T-helper 17 cell (primary cell): ENCODE measurements at places on chromosomes 5 and 9.

DNA sequence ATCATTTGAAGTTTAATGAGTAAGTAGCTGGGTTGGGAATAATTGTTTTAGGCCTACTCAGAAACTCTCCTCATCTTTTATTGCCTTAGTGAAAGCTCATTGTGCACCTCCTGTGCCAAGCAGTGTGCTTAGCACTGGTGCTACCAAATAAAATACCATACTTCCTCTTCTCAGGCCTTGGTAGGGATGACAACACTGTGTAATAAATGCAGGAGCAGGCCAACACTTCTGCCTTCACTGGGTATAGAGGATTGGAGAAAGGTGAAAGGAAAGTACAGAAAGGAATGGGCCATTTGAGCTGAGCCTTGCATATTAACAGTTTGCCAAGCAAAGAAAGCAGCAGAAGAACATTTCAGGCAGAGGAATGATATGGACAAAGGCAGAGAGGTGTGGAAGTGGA is 285.7 kb downstream of the NR3C1 start:
- no peaks in the 10 kb centered on the region for H3K27me3 ChIP-seq
- H3K36me3 ChIP-seq: peaks cover 7% of the 10 kb centered on the region
- DNase-seq: no peak
- H3K4me1 ChIP-seq: peaks cover 5% of the 10 kb centered on the region

DNA sequence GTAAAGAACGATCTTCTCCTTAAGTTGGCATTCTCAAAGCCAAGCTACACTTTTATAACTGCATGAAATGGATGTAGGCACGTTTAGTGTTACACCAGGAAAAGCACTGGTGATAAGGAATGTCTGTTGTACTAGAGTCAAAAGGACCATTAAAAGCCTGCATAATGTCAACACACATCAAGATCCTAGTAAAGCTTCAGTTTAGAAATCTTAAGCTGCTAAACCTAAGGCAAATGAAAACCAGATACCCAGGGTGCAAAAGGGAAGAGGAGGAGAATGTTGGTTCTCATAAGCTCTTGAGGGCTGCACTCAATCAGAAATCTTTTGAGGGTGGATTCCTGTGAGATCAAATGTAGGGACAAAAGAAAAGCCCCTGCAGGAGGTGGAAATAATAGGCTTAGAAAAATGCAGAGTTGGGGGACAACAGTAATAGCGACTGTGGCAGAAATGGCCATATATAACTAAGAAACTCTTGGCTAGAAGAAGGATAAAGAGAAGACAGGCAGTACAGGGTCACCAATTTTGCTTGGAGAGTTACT is 148.2 kb downstream of the FBXL17 start:
- H3K36me3 ChIP-seq: peaks cover 9% of the 10 kb centered on the region
- peaks cover 3% of the 10 kb centered on the region for H3K4me1 ChIP-seq
- no peaks in the 10 kb centered on the region for H3K27me3 ChIP-seq
- H3K4me3 ChIP-seq: no peak overlapping the region

GRCh38 chr9:34408173-34408572 is 31.5 kb upstream of the MYORG start:
- H3K27me3 ChIP-seq: no peaks in the 10 kb centered on the region
- no peak overlapping the region for H3K27ac ChIP-seq
- no peak for DNase-seq
- H3K36me3 ChIP-seq: peaks cover 7% of the 10 kb centered on the region

- H3K27me3 ChIP-seq: no peaks in the 10 kb centered on the region
- DNase-seq: no peak
- H3K27ac ChIP-seq: no peak overlapping the region
Measured at GRCh38 chr5:20833081-20833627, 845.2 kb upstream of the CDH18 start.

GRCh38 chr5:135398855-135399793 is at the start of gene MACROH2A1:
TSS of gene MACROH2A1 (minus strand) at chr5:135399231. CDS start at chr5:135389093, 10,138 bp downstream.
- peak within 1 kb of the TSS; percentile 89 for H3K27ac ChIP-seq
- peak; percentile 72 for DNase-seq
- H3K27me3 ChIP-seq: no peaks in the 10 kb centered on the region
- H3K4me3 ChIP-seq: peak within 1 kb of the TSS; percentile 89

- no peaks in the 10 kb centered on the region for H3K4me1 ChIP-seq
- peaks cover 2% of the 10 kb centered on the region for H3K36me3 ChIP-seq
- H3K27ac ChIP-seq: no peak overlapping the region
- no peak overlapping the region for H3K4me3 ChIP-seq
Measured at GRCh38 chr5:167771571-167771970, 519.9 kb upstream of the WWC1 start.

DNA sequence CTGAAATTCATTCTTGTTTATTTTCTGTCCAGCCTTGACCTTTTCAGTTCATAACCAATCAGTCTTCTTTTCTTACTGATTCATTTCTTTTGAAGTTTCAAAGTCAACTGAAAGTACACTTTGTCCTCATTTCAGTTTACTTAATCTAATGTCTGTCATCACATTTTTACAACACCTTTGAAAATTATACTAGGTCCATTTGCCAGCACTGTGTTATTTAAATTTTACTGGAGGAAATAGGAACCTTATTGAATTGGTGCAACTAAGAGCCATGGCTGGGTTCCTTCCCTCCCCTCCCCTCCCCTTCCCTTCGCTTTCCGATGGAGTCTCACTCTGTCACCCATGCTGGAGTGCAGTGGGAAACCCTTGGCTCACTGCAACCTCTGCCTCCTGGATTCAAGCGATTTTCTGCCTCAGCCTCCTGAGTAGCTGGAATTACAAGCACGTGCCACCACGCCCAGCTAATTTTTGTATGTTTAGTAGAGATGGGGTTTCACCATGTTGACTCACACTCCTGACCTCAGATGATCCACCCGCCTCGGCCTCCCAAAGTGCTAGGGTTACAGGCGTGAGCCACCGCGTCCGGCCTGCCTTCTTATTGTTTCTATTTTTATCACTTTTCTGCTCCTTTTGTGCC is 6.3 kb downstream of the RMI1 start:
- no peaks in the 10 kb centered on the region for H3K36me3 ChIP-seq
- H3K4me3 ChIP-seq: peak overlapping the region; percentile 36
- no peaks in the 10 kb centered on the region for H3K27me3 ChIP-seq
- H3K27ac ChIP-seq: no peak overlapping the region

GRCh38 chr5:82205005-82205404 is 73.1 kb downstream of the RPS23 start:
- H3K27ac ChIP-seq: no peak overlapping the region
- no peak overlapping the region for H3K4me3 ChIP-seq
- no peaks in the 10 kb centered on the region for H3K27me3 ChIP-seq
- H3K36me3 ChIP-seq: no peaks in the 10 kb centered on the region

GRCh38 chr9:91004992-91005391 is 203.4 kb downstream of the SYK start:
- peaks cover 9% of the 10 kb centered on the region for H3K27me3 ChIP-seq
- H3K4me1 ChIP-seq: no peaks in the 10 kb centered on the region
- H3K27ac ChIP-seq: no peak overlapping the region
- no peak for DNase-seq
- no peaks in the 10 kb centered on the region for H3K36me3 ChIP-seq
- H3K4me3 ChIP-seq: no peak overlapping the region

DNA sequence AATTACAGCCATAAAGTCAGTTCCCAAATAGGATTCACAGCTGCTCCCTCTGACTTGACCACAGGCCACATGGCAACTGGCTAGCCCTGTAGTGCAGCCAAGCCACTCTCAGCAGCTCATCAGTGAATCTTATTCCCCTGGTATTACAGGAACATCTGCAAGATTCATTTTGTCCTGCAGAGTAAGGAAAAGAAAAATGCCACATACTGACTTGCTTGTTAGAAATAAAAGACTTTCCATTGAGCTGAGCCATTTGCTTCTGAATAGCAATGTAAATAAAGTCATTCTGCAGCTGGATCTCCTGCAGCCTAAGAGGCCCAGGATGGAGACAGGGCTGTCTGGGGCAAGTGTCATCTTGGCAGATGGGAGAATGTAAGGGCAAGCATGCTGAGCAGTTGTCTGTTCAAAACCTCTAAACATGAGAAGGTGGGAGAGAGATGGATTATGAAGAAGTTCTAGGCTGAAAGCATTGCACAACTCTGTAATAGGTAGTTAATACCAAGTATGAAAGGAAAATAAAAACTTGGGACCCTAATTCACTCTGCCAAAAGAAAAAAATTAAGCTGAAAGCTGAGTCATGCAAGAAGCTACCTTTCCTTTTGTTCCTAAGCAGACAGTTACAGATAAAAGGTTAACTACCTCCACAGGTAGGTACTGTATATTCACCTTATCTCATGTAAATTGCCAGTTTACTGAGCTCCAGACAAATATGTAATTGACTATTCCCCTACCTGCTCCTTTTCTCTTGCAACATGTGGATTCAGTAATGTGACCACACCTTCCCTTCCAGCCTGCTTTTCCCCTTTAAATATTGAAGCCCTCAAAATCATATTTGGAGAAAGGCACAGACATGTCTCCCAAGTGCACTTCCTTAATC is 244.4 kb upstream of the RAI14 start:
- DNase-seq: no peak
- peaks cover 24% of the 10 kb centered on the region for H3K27me3 ChIP-seq
- no peaks in the 10 kb centered on the region for H3K36me3 ChIP-seq
- no peaks in the 10 kb centered on the region for H3K4me1 ChIP-seq

DNA sequence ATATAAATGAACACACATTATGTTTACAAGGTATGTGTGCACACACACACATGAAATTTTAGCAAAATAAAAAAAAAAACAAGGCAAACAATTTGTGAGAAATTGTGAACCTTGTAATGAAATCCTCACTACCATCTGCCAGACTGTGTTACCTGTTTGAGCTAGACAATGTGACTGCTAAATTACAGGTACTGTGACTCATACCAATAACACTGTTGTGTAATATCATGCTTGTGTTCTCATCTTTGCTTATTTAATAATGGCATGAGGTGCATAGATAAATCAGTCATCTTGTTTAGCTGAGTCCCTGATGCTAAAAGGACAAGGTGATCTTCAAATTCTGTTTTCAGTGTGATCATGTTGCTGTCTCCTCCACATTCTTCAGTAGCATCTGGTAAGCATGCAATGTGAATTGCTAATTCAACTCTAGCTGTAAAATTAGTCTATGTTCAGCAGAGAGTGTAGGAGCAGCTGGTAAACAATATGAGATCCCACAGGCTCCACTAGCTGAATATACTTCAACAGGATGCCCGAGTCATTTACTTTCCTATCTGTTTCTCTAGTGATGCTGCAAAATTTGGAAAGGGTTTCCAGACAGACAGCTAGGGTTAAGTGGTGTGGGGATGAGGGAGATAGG is 966.3 kb upstream of the C9orf72 start:
- H3K27ac ChIP-seq: no peak overlapping the region
- no peaks in the 10 kb centered on the region for H3K27me3 ChIP-seq
- DNase-seq: no peak

- no peak for DNase-seq
- H3K4me1 ChIP-seq: no peaks in the 10 kb centered on the region
- H3K4me3 ChIP-seq: no peak overlapping the region
Measured at GRCh38 chr5:11525020-11525419, 379.2 kb downstream of the CTNND2 start.

DNA sequence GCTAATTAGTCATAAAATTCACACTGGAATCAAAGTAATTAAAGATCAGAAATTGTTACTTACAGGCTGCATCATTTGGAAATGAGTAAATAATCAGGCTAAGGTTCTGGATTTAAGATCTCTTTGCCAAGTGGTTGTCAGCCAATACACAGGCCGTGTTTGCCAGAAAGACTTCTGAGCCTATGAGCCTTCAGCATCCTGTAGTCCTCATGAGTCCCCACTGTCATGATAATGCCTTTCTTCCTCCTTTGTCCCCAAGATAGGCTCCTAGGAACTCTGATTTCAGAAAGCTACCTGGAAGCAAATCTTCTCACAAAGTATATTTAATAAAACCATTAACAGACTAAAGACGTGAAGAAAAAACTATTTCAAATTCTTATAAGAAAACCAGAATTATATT is 810.5 kb downstream of the DNAH5 start:
- H3K27ac ChIP-seq: no peak overlapping the region
- DNase-seq: no peak
- no peaks in the 10 kb centered on the region for H3K4me1 ChIP-seq
- H3K4me3 ChIP-seq: no peak overlapping the region
- no peaks in the 10 kb centered on the region for H3K36me3 ChIP-seq

GRCh38 chr9:99506747-99507348 is 284.8 kb downstream of the SEC61B start:
- H3K4me3 ChIP-seq: no peak overlapping the region
- no peaks in the 10 kb centered on the region for H3K4me1 ChIP-seq
- H3K27me3 ChIP-seq: peaks cover 9% of the 10 kb centered on the region
- DNase-seq: no peak
- no peak overlapping the region for H3K27ac ChIP-seq

GRCh38 chr9:77010527-77010926 is 8.9 kb upstream of the FOXB2 start:
- peaks cover 55% of the 10 kb centered on the region for H3K27me3 ChIP-seq
- no peak for DNase-seq
- H3K4me3 ChIP-seq: no peak overlapping the region
- no peak overlapping the region for H3K27ac ChIP-seq
- H3K36me3 ChIP-seq: no peaks in the 10 kb centered on the region

GRCh38 chr5:115948091-115948534 is 14.2 kb upstream of the LVRN start:
- no peaks in the 10 kb centered on the region for H3K4me1 ChIP-seq
- no peak for DNase-seq
- peaks cover 11% of the 10 kb centered on the region for H3K27me3 ChIP-seq
- peaks cover 2% of the 10 kb centered on the region for H3K36me3 ChIP-seq
- no peak overlapping the region for H3K27ac ChIP-seq

DNA sequence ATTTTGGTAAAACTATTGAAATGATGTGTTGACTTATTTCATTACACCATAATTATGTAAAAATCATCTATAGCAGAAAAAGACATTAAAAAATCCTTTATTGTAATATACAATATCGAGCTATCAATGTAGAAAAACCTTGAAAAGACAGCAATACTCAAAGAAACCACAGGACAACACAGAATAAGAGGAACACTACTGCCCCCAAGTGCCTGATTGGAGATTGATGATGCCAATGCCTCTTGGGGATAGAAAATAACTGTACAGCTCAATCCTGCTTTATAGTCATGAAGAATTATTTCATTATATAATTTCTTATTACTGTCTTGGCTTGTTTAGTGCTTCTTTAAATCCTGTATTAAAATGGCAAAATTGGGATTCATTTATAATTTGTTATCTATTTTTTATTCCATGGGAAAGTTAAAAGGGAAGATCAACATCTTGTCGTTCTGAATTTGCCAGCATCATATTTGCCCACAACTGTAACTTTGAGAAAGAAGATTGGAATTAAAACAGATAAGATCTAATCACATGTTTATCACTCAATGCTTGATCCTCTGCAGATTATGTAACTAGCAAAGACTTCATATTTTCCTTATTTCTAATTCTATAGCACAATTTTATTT is 337.5 kb downstream of the CDH9 start:
- no peak overlapping the region for H3K4me3 ChIP-seq
- H3K36me3 ChIP-seq: no peaks in the 10 kb centered on the region
- H3K4me1 ChIP-seq: no peaks in the 10 kb centered on the region
- no peaks in the 10 kb centered on the region for H3K27me3 ChIP-seq

GRCh38 chr5:54553659-54554207 is 36.2 kb downstream of the SNX18 start:
- H3K4me3 ChIP-seq: no peak overlapping the region
- no peaks in the 10 kb centered on the region for H3K27me3 ChIP-seq
- peaks cover 6% of the 10 kb centered on the region for H3K4me1 ChIP-seq
- H3K27ac ChIP-seq: no peak overlapping the region

- H3K27me3 ChIP-seq: no peaks in the 10 kb centered on the region
- H3K4me1 ChIP-seq: peaks cover 3% of the 10 kb centered on the region
- H3K27ac ChIP-seq: no peak overlapping the region
- no peak for DNase-seq
- no peak overlapping the region for H3K4me3 ChIP-seq
- H3K36me3 ChIP-seq: peaks cover 4% of the 10 kb centered on the region
Measured at GRCh38 chr9:8052991-8053390, 253.4 kb upstream of the DMAC1 start.

- H3K36me3 ChIP-seq: no peaks in the 10 kb centered on the region
- H3K27ac ChIP-seq: peak overlapping the region; percentile 48
- H3K27me3 ChIP-seq: no peaks in the 10 kb centered on the region
- peaks cover 15% of the 10 kb centered on the region for H3K4me1 ChIP-seq
- H3K4me3 ChIP-seq: no peak overlapping the region
Measured at GRCh38 chr5:172740428-172741205, 30.4 kb downstream of the DUSP1 start.
